ENCODE measurements at places on chromosomes 12 and 14. TPM values are rescaled to one million over a fixed set of nuclear protein-coding genes. Genes with fewer than 3 reads are reported as not detected.

The DLGAP5 gene
- total RNA-seq: 1.8 TPM

DNA sequence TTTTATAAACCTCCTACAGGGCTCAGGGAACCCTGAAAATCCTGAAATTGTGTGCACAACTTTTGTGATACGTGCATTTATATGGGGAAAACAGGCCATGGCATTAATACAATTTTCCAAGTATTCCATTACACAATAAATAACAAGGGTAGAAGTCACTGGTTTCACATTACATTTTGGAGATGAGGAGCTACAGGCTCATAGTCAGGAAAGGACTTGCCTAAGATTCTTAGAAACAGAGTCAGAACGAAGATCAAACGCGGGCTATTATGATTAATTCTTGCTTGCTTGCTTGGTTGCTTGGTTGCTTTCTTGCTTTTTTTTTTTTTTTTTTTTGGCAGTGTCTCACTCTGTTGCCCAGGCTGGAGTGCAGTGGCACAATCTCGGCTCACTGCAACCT lies 16.7 kb downstream of the NOS1 start:
- H3K27ac ChIP-seq: no peak overlapping the region
- H3K4me3 ChIP-seq: no peak overlapping the region
- H3K4me1 ChIP-seq: no peaks in the 10 kb centered on the region
- H3K27me3 ChIP-seq: no peaks in the 10 kb centered on the region
- no peak for DNase-seq

- H3K27ac ChIP-seq: no peak overlapping the region
- DNase-seq: no peak
- H3K4me3 ChIP-seq: no peak overlapping the region
Observed at GRCh38 chr12:94900496-94900895, 103.0 kb downstream of the NDUFA12 start.

- H3K36me3 ChIP-seq: no peaks in the 10 kb centered on the region
- no peaks in the 10 kb centered on the region for H3K27me3 ChIP-seq
- DNase-seq: no peak
- no peak overlapping the region for H3K4me3 ChIP-seq
- no peak overlapping the region for H3K27ac ChIP-seq
Observed at GRCh38 chr12:89370421-89370831, 18.1 kb upstream of the DUSP6 start.

- H3K4me1 ChIP-seq: no peaks in the 10 kb centered on the region
- DNase-seq: no peak
- no peak overlapping the region for H3K4me3 ChIP-seq
- H3K36me3 ChIP-seq: no peaks in the 10 kb centered on the region
Observed at GRCh38 chr12:15151161-15152091, 69.8 kb downstream of the RERG start.

DNA sequence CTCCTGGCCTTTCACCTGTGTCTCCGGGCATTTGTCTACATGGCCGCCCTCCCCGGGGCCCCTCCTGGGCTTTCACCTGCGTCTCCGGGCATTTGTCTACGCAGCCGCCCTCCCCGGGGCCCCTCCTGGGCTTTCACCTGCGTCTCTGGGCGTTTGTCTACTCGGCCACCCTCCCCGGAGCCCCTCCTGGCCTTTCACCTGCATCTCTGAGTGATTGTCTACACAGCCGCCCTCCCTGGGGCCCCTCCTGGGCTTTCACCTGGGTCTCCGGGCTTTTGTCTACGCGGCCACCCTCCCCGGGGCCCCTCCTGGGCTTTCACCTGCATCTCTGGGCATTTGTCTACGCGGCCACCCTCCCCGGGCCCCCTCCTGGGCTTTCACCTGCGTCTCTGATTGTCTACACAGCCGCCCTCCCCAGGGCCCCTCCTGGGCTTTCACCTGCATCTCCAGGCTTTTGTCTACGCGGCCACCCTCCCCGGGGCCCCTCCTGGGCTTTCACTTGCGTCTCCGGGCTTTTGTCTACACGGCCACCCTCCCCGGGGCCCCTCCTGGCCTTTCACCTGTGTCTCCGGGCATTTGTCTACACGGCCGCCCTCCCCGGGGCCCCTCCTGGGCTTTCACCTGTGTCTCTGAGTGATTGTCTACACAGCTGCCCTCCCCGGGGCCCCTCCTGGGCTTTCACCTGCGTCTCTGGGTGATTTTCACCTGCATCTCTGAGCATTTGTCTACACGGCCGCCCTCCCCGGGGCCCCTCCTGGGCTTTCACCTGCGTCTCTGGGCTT lies 68.0 kb upstream of the GALNT9 start:
- no peaks in the 10 kb centered on the region for H3K36me3 ChIP-seq
- H3K27ac ChIP-seq: no peak overlapping the region
- peaks cover 18% of the 10 kb centered on the region for H3K27me3 ChIP-seq

All from left lung (tissue), 14 donors.